T-helper 2 cell treated with Interferon-gamma antibody and Interleukin-4, amounts not matched to agents 100 ng/mL and 5 ng/mL, for 36 hours (primary cell): ENCODE measurements at places on chromosomes 1 and 21. TPM values are rescaled to one million over a fixed set of nuclear protein-coding genes. Genes with fewer than 3 reads are reported as not detected.

The BRINP3 gene
- total RNA-seq: not detected in 2 replicates

The HTR6 gene
- total RNA-seq: not detected in 2 replicates

The LYST gene
- total RNA-seq: 17.3 and 19.7 TPM in 2 replicates

The FCRL6 gene
- total RNA-seq: 0.25 TPM in 1 of 2 replicates, not detected in the other

The IFI16 gene
- total RNA-seq: 262 and 265 TPM in 2 replicates

The KRTAP20-4 gene
- not detected in 2 replicates for total RNA-seq

The ST3GAL3 gene
- total RNA-seq: 23.4 and 24.2 TPM in 2 replicates

The DMRTA2 gene
- total RNA-seq: not detected in 2 replicates

The ACTL8 gene
- total RNA-seq: not detected in 2 replicates

The DENND2C gene
- total RNA-seq: 0.05 and 0.11 TPM in 2 replicates

The RPTN gene
- total RNA-seq: not detected in 2 replicates

The LTN1 gene
- total RNA-seq: 29.9 and 30.3 TPM in 2 replicates

The HMCN1 gene
- total RNA-seq: 0.25 TPM in 1 of 2 replicates, not detected in the other

The FNDC10 gene
- total RNA-seq: 8.8 and 9.0 TPM in 2 replicates

The MPZ gene
- total RNA-seq: 2.7 and 3.0 TPM in 2 replicates

The ACTN2 gene
- 0.05 TPM in 1 of 2 replicates, not detected in the other for total RNA-seq

The RUNX3 gene
- 93.0 and 98.8 TPM in 2 replicates for total RNA-seq

The RPS6KA1 gene
- 169 and 175 TPM in 2 replicates for total RNA-seq

The CFHR3 gene
- total RNA-seq: not detected in 2 replicates

The S100A7 gene
- total RNA-seq: not detected in 2 replicates

The LCE2B gene
- total RNA-seq: not detected in 2 replicates

The SCP2 gene
- 82.5 and 95.6 TPM in 2 replicates for total RNA-seq

The RNF186 gene
- total RNA-seq: not detected in 2 replicates

The HAX1 gene
- total RNA-seq: 112 and 115 TPM in 2 replicates

The TNFRSF14 gene
- total RNA-seq: 157 and 158 TPM in 2 replicates

The AQP10 gene
- not detected in 2 replicates for total RNA-seq

The KLF18 gene
- not detected in 2 replicates for total RNA-seq

The GBP1 gene
- total RNA-seq: 219 and 222 TPM in 2 replicates

The DCDC2B gene
- not detected in 2 replicates for total RNA-seq

The SPRR5 gene
- not detected in 2 replicates for total RNA-seq

The SPRR2A gene
- not detected in 2 replicates for total RNA-seq

The C1QTNF12 gene
- 2.9 and 3.2 TPM in 2 replicates for total RNA-seq

The OR10Z1 gene
- total RNA-seq: not detected in 2 replicates
